ENCODE measurements at places on chromosomes 16 and 17.

DNA sequence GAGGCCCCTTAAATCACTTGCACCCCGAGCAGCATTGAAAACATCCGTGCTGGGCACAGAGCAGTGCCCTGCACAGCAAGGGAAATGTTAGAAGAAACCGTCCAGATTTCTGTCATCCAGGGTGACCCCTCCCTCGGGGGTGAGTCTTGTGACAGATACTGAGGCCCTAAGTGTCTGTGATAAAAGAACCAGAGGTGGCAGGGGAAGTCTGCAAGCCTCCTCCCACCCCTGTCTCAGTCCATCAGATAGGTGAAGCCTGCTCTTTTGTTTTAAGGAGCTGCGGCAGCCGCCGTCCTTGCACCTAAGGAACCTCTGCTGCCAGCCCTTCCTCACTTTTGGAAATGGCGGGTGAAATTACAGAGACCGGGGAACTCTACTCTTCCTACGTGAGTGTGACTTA is 845 bp upstream of the NAT9 start:
- no peak for DNase-seq

DNA sequence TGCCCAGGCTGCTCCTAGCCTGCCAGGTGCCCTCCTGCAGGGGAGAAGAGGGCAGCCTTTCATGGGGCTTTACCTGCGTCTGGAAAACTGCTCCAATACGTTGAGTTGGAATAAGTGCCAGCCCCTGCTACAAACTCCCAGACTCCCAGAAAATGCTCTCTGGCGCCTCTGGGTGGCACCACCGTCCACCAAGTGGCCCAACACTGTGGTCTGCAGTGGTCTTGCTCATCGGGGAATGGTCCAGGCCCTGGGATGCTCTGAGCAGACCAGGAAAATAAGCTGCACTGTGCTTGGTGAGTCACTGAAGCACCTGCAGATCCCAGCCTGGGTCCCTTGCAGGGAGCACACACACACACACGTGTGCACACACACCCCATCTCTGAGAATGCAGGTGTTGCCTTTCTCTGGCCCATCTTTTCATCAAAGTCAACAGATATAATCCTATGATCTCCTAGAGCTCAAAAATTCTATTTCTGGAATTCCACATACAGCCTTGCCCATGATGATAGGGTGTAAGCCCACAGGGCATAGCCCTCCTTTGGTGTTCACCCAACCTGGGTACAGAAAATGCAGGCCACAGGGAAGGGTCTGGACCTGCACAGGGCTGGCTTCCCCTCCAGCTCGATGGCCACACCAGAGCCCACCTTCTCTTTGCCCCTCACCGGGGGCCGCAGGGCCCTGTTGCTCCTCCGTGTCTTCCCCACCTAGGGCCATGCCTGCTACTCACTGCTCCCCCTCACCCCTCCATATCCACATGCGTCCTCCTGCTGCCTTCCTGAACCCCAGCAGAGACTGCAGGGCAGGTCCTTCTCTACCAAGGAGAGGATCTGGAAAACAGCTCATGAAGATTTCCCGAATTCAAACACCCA is 20.5 kb downstream of the CDIP1 start:
- DNase-seq, result no peak

DNA sequence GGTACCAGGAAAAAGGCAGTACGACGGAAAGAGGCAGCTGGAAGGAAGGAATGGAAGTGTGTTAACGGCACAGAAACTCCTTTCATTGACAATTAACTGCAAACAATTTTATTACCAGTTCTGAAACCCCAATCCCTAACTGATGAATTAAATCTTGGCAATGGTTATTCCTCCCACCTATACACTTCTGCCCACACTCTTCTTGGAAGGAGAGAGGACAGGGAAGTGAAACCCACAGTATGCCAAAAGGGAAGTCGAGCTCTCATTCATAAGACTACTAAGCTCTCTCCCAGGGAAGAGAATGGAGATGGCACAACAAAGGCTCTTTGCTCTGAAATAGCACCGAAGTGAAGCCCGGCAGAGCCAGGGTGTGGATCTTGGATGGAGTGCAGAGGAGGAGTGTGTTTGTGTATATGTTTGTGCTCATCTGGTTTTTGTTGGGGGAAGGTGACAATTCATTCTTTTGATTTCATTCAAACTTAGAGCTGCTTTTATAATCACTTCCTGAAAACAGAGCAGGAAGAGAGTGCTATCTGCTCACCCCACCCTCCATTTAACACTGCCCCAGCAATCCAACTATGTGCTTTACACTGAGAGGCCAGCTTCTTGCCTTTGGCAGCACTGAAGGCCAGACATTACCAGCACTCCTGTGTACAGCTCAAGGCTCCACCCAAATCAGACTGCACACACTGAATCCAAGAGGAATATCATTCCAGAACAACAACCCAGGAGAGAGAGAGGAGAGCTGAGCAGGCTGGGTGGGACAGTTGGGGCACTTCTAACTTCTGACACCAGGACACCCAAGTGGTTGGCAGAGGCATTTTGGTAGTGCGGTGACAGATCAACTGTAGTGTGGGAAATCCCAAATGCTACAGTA is 68.7 kb downstream of the HIC1 start:
- no peak for DNase-seq

- no peak for DNase-seq
These were observed 24.7 kb downstream of the TMEM235 start for GRCh38 chr17:78255953-78256706.

DNA sequence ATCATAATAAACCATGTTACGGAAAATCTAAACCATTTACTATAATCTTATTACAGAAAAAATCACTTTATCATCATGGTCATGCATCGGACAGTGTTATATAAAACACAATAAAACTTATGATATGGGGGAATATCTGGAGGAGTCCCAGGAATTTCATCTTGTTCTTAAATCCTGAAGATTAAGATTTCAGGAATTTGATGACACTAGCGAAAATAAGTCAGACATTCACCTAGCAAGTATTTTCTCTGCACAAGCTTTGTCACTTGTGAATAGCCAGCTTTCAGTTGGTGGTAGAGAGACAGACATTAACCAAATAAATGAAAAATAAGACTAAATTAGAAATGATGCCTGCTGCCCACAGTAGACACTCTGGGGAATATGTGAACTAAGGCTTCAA is 410.0 kb downstream of the RBFOX1 start:
- no peak for DNase-seq

DNA sequence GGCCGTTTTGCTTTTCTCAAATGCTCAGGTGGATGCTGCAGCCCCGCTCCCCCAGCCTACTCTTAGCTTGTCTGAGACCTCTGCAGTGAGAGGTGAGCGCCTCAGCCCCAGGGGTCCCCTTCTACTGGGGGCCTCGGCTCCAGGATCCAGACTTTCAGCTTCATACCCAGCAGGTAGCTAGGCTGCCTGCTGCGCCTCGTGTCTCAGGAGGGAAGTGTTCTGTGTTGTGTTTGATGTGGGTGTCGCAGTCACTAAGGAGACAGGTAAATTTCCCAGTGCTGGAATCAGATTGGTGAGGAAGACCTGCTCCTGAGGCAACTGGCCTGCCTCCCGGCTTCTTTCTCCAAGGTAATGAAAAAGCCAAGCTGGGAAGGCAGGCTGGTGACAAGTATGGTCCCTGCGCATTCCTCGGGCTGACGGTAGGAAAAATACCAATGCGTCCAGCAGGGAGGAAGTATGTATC is 604.0 kb upstream of the SALL1 start:
- no peak for DNase-seq

- DNase-seq, result no peak
These were observed 20.0 kb downstream of the BFAR start for GRCh38 chr16:14652726-14653125.

GRCh38 chr16:63301349-63301748 is 1265.1 kb upstream of the CDH8 start:
- no peak for DNase-seq

GRCh38 chr17:79365836-79366770 is 244.7 kb downstream of the RBFOX3 start:
- no peak for DNase-seq

GRCh38 chr17:79950751-79951150 is 84.9 kb downstream of the TBC1D16 start:
- no peak for DNase-seq

DNA sequence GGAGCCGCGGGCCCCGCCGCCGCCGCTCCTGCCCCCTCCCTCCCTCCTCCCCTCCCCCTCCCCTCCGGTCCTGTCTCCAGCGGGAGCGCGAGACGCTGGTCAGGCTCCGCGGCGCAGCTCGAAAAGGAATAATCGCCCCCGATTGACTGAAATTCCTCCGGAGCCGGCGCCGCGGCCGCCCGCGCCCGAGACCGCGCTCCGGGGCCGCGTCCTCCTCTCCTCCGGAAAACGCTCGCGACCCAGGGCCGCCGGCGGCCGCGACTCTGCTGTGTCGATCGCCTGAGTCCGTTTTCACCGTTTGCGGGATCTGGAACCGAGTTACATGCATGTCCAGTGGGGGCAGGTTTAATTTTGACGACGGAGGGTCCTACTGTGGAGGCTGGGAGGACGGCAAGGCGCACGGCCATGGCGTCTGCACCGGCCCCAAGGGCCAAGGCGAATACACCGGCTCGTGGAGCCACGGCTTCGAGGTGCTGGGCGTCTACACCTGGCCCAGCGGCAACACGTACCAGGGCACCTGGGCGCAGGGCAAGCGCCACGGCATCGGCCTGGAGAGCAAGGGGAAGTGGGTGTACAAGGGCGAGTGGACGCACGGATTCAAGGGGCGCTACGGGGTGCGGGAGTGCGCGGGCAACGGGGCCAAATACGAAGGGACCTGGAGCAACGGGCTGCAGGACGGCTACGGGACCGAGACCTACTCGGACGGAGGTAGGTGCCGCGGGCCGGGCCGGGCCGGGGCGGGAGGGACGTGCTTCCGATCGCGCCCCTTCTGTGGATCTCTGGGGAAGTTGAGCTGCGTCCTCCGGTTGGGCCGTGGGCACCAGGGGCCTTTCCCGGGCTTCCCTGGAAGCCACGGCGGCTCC is 744 bp downstream of the JPH3 start:
- DNase-seq, result no peak

DNA sequence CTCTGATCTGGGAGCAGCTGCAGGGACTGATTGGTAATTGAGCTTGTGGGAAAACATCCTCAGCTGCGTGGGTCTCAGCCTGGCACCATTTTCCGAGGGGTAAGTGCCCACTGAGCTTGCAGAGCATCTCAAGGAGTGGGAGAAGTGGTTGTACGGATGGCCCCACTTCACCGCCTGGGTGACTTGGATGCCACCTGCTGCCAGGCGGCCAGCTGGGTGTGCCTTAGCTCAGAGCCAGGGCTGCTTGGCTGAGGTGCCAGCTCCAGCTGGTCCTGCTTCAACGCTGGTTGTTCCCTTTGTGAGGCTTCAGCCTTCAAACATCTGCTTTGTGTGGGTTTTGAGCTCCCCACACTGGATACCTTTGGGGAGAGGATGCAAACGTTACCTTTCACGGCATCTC is 482.7 kb upstream of the EEF2KMT start:
- DNase-seq, result no peak

- DNase-seq, result no peak
These were observed 1.1 kb upstream of the GNAO1 start for GRCh38 chr16:56190048-56190676.

- no peak for DNase-seq
These were observed 84.6 kb downstream of the C16orf78 start for GRCh38 chr16:49458243-49458642.

GRCh38 chr16:1530883-1531637 is 2.4 kb upstream of the TMEM204 start:
- DNase-seq, result no peak

DNA sequence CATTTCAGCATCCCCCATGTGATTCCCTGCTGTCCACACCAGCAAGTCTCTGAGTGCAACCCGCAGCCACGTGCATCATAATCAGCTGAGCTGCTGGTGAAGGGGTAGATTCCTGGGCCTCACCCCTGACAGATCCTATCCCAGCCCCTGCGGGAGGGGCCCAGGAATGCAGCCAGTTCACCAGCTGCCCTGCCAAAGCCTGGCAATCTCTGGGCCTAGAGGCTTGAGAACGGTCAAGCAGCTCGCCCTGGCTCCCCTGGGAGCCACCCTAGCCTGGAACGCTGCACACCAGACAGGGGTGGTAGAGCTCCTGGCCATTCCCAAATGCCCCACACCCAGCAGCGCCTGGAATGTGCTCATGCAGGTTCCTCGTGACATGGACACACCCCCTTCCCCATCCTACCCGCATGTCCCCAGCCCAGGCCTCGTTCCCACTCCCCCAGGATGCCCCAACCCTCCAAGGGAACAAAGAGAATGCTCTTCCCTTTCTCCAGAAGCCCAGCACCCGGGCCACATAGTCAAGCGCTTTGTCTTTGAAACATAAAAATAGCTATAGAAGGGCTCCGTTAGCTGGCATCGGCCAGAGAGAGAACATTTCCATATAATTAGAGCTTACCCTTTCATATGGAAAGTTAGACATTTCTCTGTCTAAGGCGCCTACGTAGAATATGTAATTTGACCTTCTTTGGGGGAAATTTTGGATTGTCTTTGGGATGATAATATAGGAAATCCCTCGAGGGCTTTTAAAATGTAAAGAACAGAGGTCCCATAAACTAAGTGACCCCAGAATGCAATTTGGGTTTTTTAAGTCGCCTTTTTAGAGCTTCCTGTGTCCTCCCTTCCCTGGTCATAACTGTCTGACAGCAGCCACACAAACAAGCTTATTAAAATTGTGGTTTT is 3.4 kb downstream of the CEP295NL start:
- DNase-seq, result no peak

DNA sequence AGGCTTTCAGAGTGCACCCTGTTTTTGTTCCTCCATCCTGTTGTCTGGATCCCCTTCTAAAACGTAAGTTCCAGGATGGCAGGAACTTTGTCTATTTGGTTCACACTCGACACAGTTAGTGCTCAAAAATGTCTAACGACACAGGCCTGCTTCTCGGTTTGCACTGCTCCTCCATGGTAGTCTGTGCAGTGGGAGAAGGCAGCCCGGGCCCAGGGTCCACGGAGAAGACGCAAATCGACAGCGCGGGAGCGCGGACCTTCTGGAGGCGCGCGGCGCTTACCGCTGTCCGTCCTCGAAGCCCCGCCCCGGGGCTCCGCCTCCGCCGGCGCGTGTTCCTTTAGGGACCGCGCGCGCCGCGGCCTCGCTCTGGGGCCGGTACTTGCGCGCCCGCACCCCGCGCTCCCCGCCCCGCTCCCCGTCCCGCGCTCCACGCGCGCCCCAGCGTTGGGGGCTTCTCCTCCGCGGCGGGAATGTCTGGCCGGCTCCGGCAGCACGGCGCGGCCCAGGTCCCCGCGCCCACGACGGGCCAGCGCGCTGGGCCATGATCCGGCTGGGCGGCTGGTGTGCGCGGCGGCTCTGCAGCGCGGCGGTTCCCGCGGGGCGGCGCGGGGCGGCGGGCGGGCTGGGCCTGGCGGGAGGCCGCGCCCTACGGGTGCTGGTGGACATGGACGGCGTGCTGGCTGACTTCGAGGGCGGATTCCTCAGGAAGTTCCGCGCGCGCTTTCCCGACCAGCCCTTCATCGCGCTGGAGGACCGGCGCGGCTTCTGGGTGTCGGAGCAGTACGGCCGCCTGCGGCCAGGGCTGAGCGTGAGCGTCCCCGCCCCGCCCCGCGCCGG is at the start of gene NT5M:
TSS of gene NT5M (plus strand) at position 364 of the 837 bp plus-strand sequence. CDS start at position 542, 178 bp downstream.
- peak; percentile 30 for DNase-seq

- no peak for DNase-seq
These were observed 49.1 kb downstream of the KATNIP start for GRCh38 chr16:27598931-27599565.
